ENCODE measurements at places on chromosomes 5 and 9. TPM values are rescaled to one million over a fixed set of nuclear protein-coding genes. Genes with fewer than 3 reads are reported as not detected.

Gene CDH9
- total RNA-seq: not detected

- peaks cover 2% of the 10 kb centered on the region for H3K27me3 ChIP-seq
- H3K4me1 ChIP-seq: peaks cover 37% of the 10 kb centered on the region
- peak within 1 kb of the TSS; percentile 98 for H3K4me3 ChIP-seq
- peak within 1 kb of the TSS; percentile 68 for H3K27ac ChIP-seq
- no peaks in the 10 kb centered on the region for H3K36me3 ChIP-seq
Observed at GRCh38 chr5:119355685-119356611, at the start of gene TNFAIP8. Gene TNFAIP8, plus strand, starts transcription at chr5:119356019. Its CDS starts 72 bp downstream, at chr5:119356091.

DNA sequence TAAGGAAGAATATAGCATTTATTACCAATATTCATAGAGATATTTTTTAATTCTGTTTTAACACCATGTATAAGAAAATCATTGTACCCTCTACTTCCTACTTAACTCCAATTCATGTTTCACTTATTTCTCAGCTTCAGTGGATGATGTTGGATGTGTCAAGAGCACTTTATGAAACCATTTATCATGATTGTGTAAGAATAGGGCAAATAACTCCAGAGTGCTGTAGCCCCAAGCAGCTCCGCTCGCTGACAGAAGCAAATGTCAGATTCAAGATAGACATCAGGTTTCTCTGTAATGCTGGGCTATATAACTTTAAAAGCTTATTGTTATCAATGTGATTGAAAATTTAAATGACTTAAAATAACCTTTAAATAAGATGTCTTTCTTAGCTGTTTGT lies 50.4 kb downstream of the MAST4 start:
- H3K4me3 ChIP-seq: no peak overlapping the region
- no peaks in the 10 kb centered on the region for H3K4me1 ChIP-seq
- DNase-seq: no peak
- H3K36me3 ChIP-seq: no peaks in the 10 kb centered on the region

Gene PCDHGA3
- total RNA-seq: 9.2 TPM

Gene GPR151
- total RNA-seq: not detected

Gene SLC46A2
- not detected for total RNA-seq

- H3K4me3 ChIP-seq: no peak overlapping the region
- peaks cover 48% of the 10 kb centered on the region for H3K36me3 ChIP-seq
Observed at GRCh38 chr9:109048822-109049221, 35.5 kb upstream of the CTNNAL1 start.

DNA sequence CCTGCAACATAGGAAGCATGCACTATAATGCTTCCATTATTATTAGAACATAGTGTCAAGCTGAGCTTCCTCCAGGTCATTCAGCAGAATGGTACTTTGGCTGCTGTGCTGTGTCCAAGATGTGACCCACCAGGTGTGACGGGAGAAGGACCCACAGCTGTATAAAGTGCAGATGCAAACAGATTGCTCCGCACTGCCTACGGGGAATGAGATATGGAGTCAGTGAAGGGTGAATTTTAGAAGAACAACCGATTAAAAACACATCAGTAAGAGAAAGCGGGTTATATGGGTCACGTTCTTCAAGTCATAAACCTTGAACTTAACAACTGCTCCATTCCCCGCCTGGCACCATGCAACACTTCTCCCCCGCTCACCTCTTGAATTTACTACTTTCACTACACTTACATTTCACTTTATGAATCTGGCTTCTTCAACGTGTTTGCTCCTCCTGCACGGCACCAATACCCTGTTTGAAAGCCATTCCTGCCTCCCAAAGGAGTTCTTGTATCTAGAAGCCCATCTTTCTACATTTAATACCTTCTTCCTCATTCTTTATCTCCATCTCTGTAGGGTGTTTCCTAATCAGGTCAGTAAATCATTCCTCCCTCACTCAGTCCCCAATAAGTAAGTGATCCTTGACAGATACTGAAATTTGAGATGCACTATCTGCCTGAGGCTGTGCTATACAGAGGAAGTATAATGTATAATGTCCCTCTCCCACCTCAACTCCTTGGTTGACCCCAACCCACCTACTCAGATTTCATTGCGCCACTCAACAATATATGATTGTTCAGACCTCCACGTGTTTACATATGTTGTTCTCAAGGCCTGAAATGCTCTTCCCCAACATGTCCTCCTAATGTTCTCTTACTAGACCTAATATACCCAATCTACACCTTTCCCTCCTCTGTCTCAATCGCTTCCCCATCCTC lies 25.9 kb downstream of the BRINP1 start:
- H3K36me3 ChIP-seq: no peaks in the 10 kb centered on the region
- H3K4me1 ChIP-seq: no peaks in the 10 kb centered on the region
- H3K27me3 ChIP-seq: peaks cover under 1% of the 10 kb centered on the region
- no peak overlapping the region for H3K4me3 ChIP-seq
- H3K27ac ChIP-seq: no peak overlapping the region
- DNase-seq: no peak

Gene SPATA31A7
- not detected for total RNA-seq

DNA sequence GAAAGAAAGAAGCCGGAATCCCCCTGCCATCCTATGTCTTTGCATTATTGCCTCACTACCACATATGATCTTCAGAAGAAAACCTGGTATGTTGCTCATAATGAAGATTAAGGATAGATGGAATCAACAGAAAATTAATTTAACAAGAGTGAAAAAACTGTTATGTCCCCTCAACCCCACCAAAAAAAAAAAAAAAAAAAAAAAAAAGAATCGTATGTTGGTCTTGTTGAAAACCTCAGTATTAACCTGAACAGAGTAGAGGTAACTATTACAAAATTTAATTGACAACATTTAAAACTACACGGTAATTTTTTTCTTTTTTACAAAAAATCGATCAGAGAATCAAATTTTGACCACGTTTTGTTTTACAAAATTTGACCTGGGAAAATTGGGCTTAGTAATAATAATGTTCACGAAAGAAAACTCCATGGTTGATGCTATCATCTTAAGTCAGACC lies 827 bp upstream of the CSNK1A1 start:
- H3K36me3 ChIP-seq: peaks cover 29% of the 10 kb centered on the region
- peak overlapping the region; percentile 100 for H3K4me3 ChIP-seq
- DNase-seq: no peak
- H3K27ac ChIP-seq: peak overlapping the region; percentile 100

Gene PCDHB4
- total RNA-seq: 0.24 TPM

- DNase-seq: no peak
- H3K4me3 ChIP-seq: no peak overlapping the region
- no peak overlapping the region for H3K27ac ChIP-seq
- H3K4me1 ChIP-seq: no peaks in the 10 kb centered on the region
- H3K36me3 ChIP-seq: no peaks in the 10 kb centered on the region
Observed at GRCh38 chr5:163544836-163545235, 39.4 kb downstream of the MAT2B start.

Gene KCNV2
- total RNA-seq: not detected

GRCh38 chr9:137235424-137236237 lies 4.9 kb downstream of the SLC34A3 start:
- DNase-seq: no peak
- no peak overlapping the region for H3K27ac ChIP-seq
- no peaks in the 10 kb centered on the region for H3K36me3 ChIP-seq
- peaks cover 7% of the 10 kb centered on the region for H3K4me1 ChIP-seq
- no peak overlapping the region for H3K4me3 ChIP-seq
- no peaks in the 10 kb centered on the region for H3K27me3 ChIP-seq

Gene ZMAT2
- total RNA-seq: 64.8 TPM

All from HFFc6 (cell line).